ENCODE measurements at places on chromosomes 7 and 10. TPM values are rescaled to one million over a fixed set of nuclear protein-coding genes. Genes with fewer than 3 reads are reported as not detected.

The PEX1 gene
- 10.6 TPM for total RNA-seq

The ZP3 gene
- 4.2 TPM for total RNA-seq

The TMEM196 gene
- total RNA-seq: not detected

The GARIN1A gene
- total RNA-seq: 1.2 TPM

The WASHC2C gene
- total RNA-seq: 40.1 TPM

The MYO1G gene
- 0.10 TPM for total RNA-seq

The AGAP5 gene
- 1.6 TPM for total RNA-seq

The C10orf90 gene
- total RNA-seq: not detected

Measured in vein endothelial cell (primary cell).